AG04450 (cell line): ENCODE measurements at places on chromosomes 16 and 17.

DNA sequence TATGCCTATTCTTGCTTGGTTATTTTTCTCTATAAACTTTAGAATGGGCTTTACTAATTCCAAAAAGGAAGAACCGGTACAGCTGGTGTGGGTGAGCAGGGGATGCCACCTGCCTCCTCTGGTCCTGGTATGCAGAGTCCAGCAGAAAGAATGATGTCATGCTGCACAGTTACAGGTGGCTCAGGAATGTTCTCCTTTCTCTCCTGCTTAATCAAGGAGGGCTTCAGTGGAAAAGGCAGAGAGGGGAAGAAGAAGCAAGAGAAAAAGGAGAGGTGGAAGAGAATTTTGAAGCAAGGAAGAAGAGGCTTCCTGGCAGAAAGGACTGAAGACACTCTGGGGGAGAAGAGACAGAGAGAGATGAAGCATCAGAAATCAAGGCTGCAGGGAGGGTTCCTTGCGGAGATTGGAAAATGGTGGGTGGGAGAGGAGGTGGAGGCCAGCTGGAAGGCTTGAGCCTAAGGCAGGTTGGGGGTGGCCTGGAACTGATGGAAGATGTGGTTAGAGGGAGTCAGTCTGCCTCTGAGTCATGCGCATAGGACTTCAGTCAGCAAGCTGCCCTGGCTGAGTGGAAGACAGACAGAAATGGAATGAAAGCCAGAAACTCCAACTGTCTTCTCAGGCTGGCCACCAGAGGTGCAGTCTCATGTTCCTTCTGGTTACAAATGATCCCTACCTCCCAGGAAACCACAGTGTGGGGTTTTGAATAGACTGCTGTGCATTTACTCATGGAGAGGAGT is 64.6 kb upstream of the CRHR1 start:
- DNase-seq: peak; percentile 15

DNA sequence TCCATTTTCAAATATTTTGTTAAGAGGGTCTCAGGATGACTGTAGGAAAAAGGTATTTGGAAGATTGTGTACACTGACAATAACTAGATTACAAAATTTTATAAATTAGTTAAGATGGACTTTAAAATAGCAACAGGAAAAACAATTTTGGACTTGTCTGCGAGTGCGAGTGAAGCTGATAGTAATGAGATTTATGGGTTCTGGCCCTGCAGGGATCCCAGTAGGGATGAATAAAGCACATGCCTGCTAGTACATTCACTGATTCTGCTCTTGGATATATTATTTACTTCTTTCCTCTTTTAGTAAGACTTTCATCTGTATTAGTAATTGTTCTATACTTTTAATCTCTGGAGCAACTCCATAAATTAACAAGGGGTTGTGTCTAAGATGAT is 28.2 kb downstream of the PRKCA start:
- no peak for DNase-seq

DNA sequence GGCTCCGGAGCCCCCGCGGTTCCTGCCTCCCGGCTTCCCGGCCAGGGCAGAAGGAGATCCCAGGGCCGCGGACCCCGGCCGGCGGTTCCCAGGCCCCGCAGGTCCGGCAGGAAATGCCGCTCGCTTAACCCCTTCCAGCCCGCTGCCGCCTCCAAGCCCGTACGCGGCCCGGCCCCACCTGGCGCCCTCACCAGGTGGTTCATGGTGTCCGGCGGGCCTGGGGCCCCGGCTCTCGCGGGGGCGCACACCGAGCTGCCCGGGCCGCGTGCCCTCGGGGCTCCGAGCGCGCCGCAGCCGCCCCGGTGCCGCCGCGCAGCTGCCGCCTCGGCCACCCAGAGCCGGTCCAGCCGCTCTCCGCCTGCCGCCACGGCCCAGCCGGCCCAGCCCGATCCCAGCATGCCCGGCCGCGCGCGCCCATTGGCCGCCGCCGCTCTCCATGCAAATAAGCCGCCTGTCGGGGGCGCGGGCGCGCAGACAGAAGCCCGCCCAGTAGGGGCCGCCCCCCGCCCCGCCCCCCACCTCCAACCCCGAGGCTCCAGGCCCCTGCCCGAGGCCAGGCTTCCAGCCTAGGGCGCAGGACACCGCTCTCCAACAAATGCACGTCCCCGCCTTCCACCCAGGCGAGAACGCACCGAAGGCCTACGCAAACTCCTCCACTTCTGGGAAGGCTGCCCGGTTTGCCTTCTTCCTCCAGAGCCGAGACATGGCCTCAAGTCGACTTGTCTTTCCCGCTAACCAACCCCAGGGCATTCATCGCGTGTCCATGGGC is at the start of gene BCAR1:
TSS of gene BCAR1 (minus strand) at position 345 of the 769 bp plus-strand sequence. CDS start at position 203, 142 bp downstream.
- peak; percentile 73 for DNase-seq

GRCh38 chr17:75031972-75032719 is 14.6 kb downstream of the ATP5PD start:
- DNase-seq: no peak

GRCh38 chr17:70006159-70006558 is 68.9 kb upstream of the KCNJ16 start:
- no peak for DNase-seq
